ENCODE measurements at places on chromosomes 11 and 22.

DNA sequence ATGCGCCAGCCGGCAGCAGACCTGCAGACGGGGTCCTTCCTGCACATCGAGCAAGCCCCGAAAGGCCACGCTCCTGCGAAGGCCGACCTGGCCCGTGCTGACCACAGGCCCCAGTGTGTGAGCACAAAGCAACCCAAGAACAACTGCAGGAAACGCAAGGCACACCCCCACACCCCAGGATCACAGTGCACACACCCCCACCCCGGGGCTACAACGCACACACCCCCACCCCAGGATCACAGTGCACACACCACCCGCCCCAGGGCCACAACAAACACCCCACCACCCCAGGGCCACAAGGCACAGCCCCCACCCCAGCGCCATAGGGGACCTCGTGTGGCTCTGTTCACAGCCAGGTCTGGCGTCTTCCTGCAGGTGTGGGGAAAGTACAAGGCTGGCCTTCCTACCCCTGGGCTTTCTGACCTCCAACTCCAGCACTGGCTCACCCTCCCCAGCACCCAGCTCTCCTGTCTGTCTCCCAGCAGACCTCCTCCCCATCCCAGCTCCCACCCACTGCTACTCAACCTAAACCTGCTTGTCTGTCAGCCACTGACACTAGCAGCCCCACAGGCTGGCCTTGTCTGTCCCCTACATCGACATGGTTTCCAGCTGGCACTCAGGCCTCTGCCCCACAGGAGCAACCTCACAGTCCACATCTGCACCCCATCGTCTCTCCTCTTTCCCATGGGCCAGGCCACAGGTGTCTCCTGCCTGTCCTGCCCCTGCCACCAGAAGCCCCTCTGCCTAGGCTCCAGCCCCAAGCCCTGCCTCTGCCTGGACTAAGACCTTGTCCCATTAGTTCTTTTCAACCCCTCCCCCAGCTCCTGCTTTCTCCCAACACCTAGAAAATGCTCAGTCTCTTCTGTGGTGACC lies 20.5 kb upstream of the EFCAB6 start:
- DNase-seq, result no peak

DNA sequence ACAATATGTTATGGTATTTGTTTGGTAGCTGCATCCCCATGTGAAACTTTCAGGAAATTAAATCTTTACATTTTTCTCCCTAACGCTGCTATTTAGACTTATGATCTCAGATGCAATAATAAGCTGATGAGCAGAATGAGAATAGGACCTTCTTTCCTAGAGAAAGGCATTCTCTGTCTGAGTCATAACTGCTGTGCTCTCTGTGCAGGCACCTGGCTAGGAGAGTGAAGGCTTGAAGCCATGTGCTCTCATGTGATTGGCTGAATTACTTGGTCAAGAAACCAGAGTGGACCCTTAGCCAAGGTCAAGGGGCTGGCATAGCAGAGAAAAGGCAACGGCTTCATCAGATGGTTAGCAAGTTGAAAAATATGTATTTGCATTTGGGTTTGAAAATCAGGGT lies 185.0 kb downstream of the ADAMTS15 start:
- DNase-seq, result no peak

- DNase-seq, result no peak
Observed at GRCh38 chr11:4680341-4680740, 17.3 kb downstream of the OR51E2 start.

GRCh38 chr11:76069001-76069400 lies 137.3 kb downstream of the WNT11 start:
- DNase-seq, result no peak

DNA sequence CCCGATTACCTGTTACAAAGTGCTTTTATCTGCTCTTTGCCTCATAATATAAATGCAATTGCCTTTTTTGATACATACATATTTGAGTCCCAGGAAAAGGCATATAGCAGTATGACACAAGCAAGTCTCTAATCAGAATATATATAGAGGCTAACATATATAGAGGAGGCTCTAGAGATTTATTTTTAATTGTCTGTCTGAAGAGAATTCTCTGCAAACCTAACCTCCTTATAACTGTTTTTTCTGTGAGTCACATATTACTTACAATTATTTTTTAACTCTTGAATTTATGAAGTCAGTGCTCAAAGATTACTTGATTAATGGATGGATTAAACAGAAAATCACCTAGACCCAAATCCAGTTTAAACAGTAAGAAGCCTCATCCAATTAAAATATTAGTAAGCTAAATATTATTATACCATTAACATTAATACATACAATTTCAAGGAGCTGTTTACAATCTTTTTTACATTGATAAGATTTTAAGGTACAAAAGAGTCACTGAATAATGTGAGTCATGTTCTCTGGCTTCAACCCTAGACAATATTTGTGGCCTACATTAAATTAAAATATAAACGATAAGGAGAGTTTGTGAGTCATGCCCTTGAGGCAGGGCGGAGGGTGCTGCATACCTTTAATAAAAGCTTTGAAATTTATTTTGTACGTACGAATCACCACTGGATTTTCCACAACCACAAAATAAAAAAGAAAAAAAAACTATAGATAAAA lies 19.2 kb upstream of the MMP13 start:
- peak; percentile 76 for DNase-seq

GRCh38 chr22:48738204-48738980 lies 1089.3 kb downstream of the BRD1 start:
- DNase-seq, result no peak

DNA sequence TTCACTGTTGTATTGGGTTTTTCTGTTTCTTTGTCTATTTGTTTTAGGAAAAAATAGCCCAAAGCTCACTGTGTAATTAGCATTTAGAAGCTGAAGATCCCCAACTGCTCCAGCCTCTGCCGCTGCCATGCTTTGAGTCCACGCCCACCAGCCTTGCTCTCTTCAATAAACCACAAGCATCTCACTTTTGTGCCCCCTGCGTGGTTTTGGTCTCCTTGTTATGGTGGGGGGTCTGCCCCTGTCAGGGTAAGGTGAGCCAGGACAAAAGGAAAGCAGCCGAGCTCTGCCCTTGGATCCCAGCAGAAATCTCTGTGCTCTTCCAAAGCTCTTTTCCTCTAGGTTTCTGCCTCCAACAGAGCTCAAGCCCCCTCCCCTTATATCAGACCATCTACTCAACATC lies 4.2 kb downstream of the SCGB1A1 start:
- DNase-seq, result no peak

DNA sequence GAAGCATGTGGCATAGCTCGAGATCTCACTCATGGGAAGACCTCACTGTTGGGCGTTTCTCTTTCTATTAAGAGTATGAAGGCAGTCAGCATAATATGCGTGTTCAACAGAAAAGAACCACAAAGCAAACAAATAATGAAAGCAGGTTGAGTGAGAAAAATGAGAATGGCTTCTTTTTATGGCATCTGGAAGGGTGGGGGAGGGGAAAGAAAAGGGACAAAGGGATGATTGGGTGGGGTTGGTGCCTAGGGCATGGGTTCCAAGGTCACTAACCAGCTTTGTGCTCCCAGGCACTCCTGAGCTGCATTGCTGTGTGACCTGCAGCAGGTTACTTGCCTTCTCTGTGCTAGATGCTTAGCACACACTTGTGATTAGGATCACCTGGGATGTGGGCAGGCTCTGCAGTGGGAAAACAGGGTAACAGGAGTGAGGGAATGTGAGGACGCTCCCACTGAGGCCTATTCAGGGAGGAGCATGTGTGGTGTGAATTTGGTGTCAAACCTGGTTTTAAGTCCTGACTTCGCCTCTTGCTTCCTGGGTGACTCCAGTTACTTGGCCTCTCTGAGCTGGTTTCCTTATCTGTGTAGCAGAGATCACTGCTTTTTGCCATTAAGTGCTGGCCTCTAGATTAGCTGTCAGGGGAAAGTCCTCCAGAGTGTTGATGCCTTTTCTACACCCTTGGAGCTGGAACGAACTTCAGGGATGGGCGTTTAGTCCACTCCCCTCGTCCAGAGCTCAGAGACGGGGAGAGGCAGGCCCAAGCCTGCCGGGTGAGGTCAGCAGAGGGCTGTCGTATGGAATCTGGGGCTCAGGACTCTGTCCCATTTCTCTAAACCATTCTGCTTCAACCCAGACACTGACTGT lies 74.8 kb downstream of the KIAA1671 start:
- DNase-seq, result no peak

- peak; percentile 29 for DNase-seq
Observed at GRCh38 chr22:26845021-26845743, 187.8 kb downstream of the MIAT start.

DNA sequence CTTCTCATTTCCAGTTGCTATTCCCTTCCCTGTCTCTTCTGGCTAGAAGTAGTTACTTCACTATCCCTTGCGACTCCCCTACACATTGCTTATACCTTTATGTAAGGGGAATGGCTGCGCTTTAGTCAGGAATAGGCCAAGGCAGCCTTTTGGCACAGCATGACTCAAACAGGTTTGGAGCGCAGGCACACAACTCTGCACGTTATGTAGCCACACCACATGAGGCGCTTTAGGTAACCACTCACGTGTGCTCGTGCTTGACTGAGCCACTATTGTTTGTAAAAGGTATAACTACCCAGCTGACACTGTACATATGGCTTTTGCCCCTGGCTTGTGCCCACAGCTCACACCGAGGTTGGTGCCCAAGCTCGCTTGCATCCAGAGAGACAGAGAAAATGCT lies 46.7 kb upstream of the LIPT2 start:
- no peak for DNase-seq

DNA sequence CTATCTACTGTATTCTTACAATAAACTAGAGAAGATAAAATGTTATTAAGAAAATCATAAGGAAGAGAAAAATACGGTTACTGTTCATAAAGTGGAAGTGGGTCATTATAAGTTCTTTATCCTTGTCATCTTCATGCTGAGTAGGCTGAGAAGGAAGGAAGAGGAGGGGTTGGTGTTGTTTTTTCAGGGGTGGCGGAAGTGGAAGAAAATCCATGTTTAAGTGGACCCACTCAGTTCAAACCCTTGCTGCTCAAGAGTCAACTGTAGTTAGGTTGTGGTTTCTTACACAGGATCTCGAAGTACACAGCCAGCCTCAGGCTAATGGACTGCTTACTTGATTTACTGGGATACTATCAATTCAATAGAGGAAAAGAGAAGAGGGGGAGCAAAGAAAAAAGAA lies 63.1 kb downstream of the PIWIL4 start:
- DNase-seq, result no peak

DNA sequence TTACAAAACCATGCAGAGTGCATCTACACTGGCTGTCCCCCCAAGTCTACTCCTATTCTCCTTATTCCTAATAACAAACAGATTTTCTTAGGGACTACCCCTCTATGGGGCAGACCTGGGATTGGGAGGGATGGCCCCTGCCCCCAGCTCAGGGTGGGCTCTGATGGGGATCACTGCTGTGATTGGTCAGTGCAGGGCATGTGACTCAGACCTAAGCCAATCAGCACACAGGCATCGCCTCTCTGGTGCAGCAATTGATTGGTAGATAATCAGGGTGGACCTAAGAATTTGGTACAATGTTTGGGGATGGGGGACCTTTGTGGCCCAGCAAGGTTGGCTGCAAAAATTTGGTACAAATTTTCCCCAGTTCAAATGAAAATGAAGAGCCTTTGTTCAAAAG lies 57.2 kb upstream of the SHANK2 start:
- no peak for DNase-seq

- DNase-seq, result no peak
Observed at GRCh38 chr11:61709572-61709971, 29.4 kb downstream of the DAGLA start.

GRCh38 chr11:16759857-16760508 lies 21.5 kb downstream of the C11orf58 start:
- DNase-seq, result no peak

Measured in fibroblast of skin of right quadriceps (primary cell).